ENCODE measurements at places on chromosomes 2 and 18. TPM values are rescaled to one million over a fixed set of nuclear protein-coding genes. Genes with fewer than 3 reads are reported as not detected.

Gene DNAH7
- 0.11 TPM for total RNA-seq

Gene CYP26B1
- 0.78 TPM for total RNA-seq

Gene ZNF519
- 2.3 TPM for total RNA-seq

Gene MAB21L4
- not detected for total RNA-seq
